CD4-positive, alpha-beta T cell treated with Interferon gamma for 1 hour (primary cell): ENCODE measurements at places on chromosomes 5 and 9.
A peak's percentile ranks its signal among the peaks of the same experiment; 100 is the strongest.

DNA sequence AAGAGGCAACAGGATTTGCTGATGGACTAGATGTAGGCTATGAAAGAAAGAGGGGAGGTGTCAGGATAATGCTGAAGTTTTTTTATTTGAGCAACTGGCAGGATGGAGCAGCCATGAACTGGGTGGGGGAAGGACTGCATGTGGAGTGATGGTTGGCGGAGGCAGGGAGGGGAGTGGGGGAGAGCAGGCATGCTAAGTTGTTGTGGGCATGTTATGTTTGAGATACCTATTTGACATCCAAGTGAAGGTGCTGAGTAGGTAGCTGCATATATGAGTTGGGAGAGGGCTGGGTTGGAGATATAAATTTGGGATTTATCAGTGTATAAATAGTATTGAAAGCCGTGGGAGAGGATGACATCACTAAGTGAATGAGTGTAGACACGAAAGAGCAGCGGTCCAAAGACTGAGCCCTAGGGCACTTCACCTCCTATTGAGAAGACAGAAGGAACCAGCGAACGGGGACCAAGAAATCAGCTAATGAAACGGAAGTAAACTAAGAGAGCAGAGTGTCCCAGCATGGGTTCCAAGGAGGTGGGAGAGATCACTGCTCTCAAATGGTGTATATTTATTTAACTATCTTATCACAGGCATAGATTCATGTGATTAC lies 7.4 kb downstream of the BSPRY start:
- DNase-seq, result no peak

DNA sequence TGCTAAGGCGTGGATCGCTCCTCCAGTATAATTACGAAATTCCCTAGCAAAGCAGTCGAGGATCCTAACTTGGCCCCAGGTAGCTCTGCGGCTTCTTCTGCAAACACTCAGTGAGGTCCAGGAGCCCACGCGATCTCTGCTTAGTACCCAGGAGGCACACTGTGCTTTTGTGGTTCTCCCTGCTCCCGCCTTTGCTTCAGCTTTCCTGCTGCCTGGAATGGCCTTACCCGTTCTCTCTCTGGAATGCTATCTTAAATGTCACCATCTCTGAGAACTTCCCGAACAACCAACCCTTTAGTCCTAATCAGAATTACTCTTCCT lies 639 bp downstream of the INVS start:
- DNase-seq, result no peak

GRCh38 chr5:119357270-119357669 lies 1.5 kb downstream of the TNFAIP8 start:
- no peak for DNase-seq

- no peak for DNase-seq
Measured at GRCh38 chr9:111036946-111037345, 1.3 kb downstream of the LPAR1 start.

DNA sequence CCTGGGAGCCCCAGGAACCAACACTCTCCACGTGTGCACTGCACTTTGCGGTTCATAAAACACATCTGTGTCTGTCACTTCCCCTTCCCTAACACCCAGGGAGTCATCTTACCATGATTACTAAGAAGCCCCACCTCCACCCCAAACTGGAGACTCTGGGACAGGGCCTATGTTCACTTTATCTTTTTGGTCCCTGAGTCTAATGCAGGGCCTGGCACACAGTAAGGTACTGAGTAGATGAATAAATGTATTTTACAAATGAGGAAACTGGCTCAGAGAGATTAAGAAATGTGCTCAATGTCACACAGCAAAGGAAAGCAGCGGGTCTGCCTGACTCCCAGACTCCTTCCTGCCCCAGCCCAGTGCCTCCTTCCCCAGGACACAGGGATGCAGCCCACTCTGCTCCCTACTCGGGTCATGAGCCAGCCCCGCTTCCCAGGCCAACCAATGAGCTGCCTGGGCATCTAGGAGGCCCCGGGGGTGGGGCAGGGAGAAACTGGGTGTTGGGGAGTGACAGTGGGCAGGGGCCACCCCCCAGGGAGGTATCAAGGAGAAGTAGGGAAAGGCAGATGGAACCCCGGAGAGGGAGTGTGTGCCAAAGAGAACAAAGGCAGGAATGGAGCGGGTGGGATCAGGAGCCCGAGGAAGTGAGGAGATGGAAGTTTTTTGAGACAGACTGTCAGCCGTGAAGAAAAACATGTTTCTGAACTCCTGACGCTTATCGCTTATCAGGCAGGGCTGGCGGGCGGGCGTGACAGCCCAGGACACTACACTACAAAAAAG lies 30.5 kb downstream of the SHB start:
- no peak for DNase-seq

DNA sequence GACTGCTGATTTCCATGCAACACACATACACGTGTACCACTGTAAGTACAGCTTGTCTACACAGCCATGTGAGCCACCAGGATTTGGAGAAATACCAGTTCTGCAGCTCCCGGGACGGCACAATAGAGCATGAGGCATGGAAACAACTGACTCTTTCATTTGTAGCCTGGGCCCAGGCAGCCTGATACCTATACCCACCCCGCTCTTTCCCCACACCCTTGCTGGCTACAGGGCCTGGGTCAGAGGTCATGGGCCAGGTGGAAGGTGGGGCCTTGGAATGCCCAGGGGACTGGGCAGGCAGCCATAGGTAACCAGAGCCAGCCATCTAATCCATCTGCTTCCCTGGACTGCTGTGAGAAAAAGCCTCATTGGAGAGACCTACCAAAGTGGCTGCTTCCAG lies 39.0 kb upstream of the ZSWIM6 start:
- no peak for DNase-seq

DNA sequence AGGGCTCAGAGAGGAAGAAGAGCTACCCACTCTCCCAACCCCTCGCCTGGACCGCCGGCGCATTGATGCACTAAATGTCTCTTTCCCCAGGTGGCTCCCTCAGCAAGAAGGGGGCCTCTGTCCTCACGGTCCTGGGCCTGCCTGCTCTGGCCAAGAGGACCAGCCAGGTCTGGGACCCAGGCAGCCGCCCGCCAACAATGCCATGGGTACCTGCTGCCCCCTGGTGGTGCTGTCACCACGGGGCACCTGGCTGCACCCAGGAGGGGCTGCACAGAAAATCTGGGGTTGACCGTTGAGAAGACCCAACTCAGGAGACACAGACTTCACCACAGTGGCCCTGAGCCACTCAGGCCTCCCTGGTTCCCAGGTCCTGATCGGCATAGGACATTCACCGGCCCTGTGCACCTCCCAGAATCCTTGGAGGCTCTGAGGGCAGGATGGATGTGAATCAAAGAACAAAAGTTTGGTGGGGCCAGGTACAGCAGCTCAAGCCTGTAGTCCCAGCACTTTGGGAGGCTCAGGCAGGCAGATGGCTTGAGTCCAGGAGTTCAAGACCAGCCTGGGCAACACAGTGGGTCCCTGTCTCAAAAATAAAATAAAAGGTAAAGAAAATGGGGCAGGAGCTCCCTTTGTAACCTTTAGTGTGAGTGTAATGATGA lies 2.4 kb upstream of the VAV2 start:
- peak; percentile 69 for DNase-seq

- DNase-seq, result no peak
Measured at GRCh38 chr9:124190761-124191160, 67.0 kb upstream of the NEK6 start.

- DNase-seq, result no peak
Measured at GRCh38 chr5:73274881-73275663, 102.1 kb downstream of the TMEM174 start.

DNA sequence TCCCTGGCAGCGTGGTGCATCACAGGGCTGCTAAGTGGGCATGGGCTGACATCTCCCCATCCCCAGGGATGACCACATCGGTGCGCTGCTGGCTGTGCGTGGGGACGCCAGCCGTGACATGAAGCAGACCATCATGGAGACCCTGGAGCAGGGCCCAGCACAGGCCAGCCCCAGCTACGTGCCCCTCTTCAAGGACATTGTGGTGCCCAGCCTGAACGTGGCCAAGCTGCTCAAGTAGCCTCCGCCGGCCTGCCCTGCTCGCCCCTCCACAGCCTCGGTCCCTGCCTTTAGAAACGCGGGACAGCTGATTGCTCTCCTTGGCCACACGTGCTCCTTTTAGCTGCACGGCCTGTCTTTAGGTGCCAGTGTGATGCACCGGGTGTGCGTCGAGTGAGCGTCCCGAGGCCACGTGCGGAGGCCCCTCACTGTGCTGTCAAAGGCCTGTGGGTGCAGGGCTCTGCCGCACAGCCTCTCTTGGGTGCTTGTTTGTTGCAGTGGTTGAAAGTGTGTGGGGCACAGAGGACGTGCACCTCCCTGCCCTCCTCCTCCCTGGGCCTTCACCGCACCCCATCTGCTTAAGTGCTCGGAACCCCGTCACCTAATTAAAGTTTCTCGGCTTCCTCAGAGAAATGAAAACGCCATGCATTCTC lies 23.8 kb downstream of the EXOC3 start:
- no peak for DNase-seq

- DNase-seq, result no peak
Measured at GRCh38 chr5:110386782-110387181, 339.7 kb downstream of the TMEM232 start.

GRCh38 chr9:103811462-103811861 lies 282.6 kb upstream of the SMC2 start:
- no peak for DNase-seq

- DNase-seq, result no peak
Measured at GRCh38 chr5:1509346-1510085, 14.2 kb downstream of the LPCAT1 start.

DNA sequence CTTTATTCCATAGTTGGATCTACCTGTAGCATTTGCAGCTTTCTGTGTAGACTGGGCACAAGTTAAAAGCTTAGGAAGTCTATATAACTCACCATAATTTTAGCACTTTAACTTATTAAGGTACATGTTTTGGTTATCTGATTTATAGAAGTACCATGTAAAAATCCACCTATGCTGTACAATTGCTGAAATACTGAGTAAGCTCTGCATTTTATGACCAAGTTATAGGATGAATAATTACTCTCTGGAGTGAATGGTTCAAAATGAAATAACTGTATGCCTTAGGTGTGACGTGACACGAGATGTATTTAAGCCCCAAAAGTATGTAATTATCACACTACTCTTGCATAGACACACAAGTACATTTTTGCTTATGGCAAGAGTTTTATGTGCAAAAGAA lies 22.1 kb downstream of the ZSWIM6 start:
- no peak for DNase-seq
